ENCODE measurements at places on chromosomes 11 and 22. TPM values are rescaled to one million over a fixed set of nuclear protein-coding genes. Genes with fewer than 3 reads are reported as not detected.
A peak's percentile ranks its signal among the peaks of the same experiment; 100 is the strongest.

ANO1 gene
- not detected for total RNA-seq

RIMBP3C gene
- total RNA-seq = 0.19 TPM

PHOX2A gene
- total RNA-seq = not detected

CALCB gene
- 11.9 TPM for total RNA-seq

OR8G1 gene
- not detected for total RNA-seq

C11orf21 gene
- total RNA-seq = 13.6 TPM

ZNRF3 gene
- 0.94 TPM for total RNA-seq

FGF19 gene
- 0.10 TPM for total RNA-seq

DNA sequence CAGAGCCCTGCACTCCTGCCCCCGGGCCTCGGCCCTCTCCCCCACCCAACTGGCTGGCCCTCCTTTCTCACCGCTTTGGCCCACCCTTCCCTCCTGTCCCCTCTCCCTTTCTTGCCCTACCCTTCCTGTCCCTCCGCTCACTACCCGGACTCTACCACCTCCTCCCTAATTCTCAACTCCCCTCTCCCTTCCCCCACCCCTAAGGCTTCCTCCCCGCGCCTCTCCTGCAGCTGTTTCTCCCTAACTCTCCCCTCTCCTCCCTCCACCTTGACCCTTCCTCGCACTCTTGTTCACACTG is 421 bp downstream of the SLC15A3 start:
- DNase-seq = no peak

GRCh38 chr11:87213444-87213843 is 175.7 kb downstream of the TMEM135 start:
- DNase-seq = no peak

- DNase-seq = peak; percentile 89
Measured at GRCh38 chr11:208181-208916, 841 bp downstream of the RIC8A start.

- DNase-seq = no peak
Measured at GRCh38 chr11:59553323-59553722, 42.0 kb downstream of the OR4D9 start.

- no peak for DNase-seq
Measured at GRCh38 chr11:70476669-70477068, 78.3 kb downstream of the CTTN start.

GRCh38 chr11:134524896-134525845 is 113.1 kb upstream of the B3GAT1 start:
- DNase-seq = no peak

GRCh38 chr11:95361180-95361579 is 130.2 kb upstream of the SESN3 start:
- DNase-seq = no peak

- no peak for DNase-seq
Measured at GRCh38 chr11:16225623-16226022, 130.7 kb downstream of the SOX6 start.

DNA sequence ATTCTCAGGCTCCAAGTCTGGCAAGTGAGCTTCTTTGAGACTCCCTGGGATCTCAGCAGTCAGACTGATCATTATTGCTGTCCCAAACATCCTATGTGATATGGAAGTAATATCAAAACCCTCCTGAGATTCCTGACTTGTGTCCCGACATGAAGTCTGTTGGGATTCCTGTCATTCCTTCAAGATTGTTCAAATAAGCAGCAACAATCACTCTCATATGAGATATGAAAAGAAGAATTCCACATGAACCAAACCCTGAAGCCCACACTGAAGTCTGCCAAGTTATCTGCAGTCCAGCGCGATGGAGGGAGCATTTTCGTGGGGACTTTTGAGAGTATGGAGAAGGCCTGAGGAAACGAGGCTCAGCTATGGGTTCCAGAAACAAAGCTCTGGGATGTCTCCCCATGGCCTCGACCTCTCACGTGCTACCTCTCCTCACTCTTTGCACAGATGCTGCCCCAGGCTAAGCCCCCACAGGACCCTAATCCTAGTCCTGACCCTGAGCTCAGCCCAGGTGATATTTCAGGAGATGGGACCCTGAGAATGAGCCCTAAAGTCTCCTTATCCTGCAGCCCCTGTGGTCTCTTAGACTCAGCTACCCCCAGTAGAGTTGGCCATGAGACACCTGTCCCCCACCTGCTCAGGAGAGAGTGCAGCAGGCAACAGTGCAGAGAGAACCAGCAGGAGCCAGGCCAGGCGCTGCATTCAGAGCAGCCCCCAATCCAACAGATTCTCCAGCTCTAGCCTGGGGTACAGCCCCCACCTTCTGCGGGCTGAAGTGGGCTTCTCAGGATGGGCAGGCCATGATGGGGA is 100.2 kb downstream of the GGTLC2 start:
- no peak for DNase-seq

GRCh38 chr22:33053323-33053722 is 4.9 kb downstream of the SYN3 start:
- no peak for DNase-seq

- DNase-seq = no peak
Measured at GRCh38 chr11:3124821-3125220, 40.3 kb downstream of the OSBPL5 start.

GRCh38 chr11:73800276-73800806 is 12.7 kb downstream of the MRPL48 start:
- no peak for DNase-seq
